Thoracic aorta (tissue), 2 donors: ENCODE measurements at places on chromosomes 11 and 22.

- DNase-seq: no peak
These were observed 252.7 kb downstream of the TMEM135 start for GRCh38 chr11:87290304-87290922.

DNA sequence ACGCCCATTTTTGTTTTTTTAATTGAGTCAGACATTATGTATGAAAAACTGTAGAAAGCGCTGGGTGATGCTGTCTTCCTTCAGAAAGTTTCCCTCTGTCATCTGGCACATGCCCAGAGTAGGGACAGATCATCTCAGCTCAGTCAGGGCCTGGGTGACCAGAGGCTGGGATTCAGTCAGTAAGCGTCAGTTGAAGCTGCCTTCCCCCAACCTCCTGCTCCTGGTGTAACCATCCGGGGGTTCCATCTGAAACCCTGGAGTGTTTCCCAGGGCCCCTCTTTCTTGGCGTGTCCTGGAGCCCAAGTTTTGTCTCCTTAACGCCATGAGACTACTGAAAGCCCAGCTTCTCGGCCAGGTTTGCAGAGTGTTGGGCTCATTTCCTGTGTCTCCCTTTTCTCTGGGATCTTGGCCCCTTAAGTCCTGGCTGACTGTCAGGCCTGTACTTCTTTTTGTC lies 10.7 kb downstream of the PPFIA1 start:
- DNase-seq: peak; percentile 37

DNA sequence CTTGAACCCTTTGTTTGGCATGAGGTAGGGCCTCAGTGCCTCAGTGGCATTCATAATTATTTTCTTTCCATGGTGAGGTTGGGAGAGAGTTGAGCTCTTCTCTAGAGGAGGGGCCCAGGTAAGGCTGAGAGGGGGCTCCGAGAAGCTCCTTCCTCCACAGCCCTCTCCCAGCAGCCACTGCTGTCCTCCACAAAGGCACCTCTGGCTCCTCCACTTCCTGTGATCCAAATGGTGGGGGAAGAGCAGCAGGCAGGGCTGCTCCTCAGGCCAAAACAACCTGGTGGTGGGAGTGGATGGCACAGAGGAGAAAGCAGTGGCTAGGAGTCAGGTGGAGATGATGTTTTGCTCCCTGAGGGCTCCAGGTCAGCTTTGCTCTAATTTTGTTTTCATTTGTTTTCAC lies 13.3 kb downstream of the ROBO4 start:
- DNase-seq: no peak

DNA sequence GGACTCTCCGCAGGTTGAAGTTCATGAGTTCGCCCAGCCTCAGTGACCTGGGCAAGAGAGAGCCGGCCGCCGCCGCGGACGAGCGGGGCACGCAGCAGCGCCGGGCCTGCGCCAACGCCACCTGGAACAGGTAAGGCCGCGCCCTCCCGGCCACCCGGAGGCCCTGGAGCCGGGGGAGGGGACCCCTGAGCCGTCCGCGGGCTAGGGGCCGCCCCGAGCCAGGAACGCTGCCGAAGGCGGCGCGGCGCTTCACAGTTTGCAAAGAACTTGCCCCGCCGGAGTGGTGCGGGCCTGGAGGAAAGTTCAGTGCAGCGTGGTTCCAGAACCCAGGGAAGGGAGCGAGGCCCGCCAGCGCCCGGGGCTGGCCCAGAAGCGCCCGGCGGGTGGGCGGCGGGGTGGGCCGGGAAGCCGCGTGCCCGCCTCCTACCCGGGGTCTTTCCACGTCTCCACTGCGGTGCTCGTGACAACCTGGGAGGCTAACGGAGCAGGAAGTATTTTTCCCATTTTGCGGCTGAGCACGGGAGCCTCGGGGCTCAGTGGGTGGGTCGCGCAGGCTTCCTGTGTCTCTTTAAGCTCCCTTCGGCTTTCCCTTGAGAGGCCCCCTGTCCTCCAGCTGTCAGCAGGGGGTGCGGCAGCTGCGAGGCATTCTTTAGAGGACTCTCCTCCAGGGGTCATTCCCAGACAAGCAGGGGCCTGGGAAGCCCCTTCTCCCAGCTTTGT lies 635 bp downstream of the PRR5 start:
- DNase-seq: no peak

- no peak for DNase-seq
These were observed 48.4 kb upstream of the POLD3 start for GRCh38 chr11:74543991-74544390.

- DNase-seq: no peak
These were observed 27.0 kb downstream of the CSTF3 start for GRCh38 chr11:33134276-33134675.

- no peak for DNase-seq
These were observed 37.0 kb upstream of the FBLN1 start for GRCh38 chr22:45465633-45466032.

- DNase-seq: no peak
These were observed 3.8 kb downstream of the CYB5R3 start for GRCh38 chr22:42645341-42645937.

DNA sequence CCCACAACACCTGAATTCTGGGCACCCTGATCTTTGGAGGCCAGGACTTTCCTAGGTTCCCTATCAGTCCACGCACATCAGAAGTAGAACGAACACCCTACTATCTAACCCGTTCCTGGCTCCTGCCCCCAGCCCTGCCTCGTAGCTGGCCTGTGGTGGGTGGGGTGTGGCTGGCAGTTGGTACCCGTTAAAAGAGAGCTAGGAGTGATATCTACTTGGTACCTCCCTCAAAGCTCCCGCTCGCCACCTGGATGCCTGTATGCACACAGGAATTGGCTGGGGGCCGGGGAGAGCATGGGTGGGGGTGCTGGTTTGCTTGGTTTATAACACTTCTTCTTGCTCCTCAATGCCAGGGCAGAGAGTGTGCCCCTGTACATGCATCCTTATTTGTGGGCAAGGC lies 14.0 kb upstream of the NECTIN1 start:
- no peak for DNase-seq

DNA sequence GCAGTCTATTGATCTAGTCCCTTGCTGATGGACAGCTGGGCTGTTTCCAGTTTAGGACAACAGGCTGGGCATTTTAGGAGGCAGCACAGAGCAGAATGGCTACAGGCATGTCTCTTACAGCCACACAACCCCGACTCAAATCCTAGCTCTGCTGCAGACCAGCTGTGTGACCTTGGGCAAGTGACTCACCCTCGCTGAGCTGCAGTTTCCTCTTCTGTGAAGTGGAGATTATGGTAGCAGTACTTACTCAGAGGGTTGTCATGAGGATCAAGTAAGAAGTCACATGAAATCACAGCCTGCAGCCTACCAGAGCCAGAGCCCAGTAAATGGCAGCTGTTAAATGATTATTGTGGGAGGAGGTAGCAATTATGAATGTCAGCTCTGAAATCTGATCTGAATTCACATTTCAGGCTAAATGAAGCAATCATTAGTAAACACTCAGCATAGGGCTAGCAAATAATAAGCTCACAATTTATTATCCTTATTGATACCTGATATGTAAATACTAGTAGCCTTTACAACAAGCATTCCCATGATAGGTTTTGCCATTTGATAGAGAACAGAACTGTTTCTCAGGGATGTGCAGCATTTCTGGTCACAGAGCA lies 58.9 kb downstream of the MYEOV start:
- DNase-seq: no peak

GRCh38 chr11:94926698-94927237 lies 46.6 kb downstream of the CWC15 start:
- peak; percentile 25 for DNase-seq

GRCh38 chr11:114060392-114061047 lies 1.0 kb downstream of the ZBTB16 start:
- no peak for DNase-seq

DNA sequence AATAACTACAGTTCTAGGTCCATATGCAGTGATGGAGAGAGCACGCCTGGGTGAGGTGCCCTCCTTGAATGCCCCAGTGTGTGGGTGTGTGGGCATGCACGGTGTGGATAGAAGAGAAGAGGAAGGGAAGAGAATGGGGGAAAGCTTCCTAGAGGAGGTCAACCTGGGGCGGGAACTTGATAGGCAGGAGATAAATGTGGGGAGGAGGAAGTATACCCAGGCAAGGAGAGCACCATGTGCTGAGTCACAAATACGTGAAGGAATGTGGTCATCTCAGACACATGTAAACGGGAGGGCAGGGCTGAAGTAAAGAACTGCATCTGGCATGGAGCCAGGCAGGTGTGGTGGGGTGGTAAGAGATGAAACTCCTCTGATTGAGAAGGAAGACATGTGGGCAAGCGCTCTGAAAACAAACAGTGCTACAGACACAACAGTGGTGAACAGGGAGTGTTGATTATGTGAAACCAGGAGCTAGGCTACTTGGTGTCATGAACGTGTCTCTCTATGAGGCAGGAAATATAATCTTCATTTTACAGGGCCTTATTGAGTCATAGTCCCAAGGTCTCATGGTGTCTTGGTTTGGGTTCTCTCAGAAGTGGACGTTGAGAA lies 61.5 kb upstream of the EED start:
- no peak for DNase-seq

GRCh38 chr22:22552630-22553029 lies 6.4 kb downstream of the PRAME start:
- no peak for DNase-seq

- no peak for DNase-seq
These were observed 179.3 kb upstream of the FAT3 start for GRCh38 chr11:92045301-92045700.

DNA sequence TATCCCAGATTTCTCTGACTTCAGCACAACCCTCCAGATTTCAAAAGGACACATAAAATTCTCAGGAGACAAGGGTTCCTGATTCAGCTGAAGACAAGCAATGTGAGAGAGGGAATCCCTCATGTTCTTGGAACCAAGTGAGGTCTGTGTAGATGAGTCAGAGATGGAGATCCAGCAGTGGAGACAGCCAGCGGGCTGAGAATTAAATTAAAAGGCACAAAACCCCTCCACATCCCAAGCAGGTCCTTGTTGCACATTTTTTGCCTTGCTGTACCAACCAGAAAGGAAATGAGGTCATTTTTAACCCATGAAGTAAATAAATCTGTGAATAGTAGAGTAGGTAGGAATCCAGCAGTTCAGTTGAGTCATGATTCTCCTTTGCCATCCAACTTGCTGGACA lies 9.7 kb downstream of the MTNR1B start:
- no peak for DNase-seq

DNA sequence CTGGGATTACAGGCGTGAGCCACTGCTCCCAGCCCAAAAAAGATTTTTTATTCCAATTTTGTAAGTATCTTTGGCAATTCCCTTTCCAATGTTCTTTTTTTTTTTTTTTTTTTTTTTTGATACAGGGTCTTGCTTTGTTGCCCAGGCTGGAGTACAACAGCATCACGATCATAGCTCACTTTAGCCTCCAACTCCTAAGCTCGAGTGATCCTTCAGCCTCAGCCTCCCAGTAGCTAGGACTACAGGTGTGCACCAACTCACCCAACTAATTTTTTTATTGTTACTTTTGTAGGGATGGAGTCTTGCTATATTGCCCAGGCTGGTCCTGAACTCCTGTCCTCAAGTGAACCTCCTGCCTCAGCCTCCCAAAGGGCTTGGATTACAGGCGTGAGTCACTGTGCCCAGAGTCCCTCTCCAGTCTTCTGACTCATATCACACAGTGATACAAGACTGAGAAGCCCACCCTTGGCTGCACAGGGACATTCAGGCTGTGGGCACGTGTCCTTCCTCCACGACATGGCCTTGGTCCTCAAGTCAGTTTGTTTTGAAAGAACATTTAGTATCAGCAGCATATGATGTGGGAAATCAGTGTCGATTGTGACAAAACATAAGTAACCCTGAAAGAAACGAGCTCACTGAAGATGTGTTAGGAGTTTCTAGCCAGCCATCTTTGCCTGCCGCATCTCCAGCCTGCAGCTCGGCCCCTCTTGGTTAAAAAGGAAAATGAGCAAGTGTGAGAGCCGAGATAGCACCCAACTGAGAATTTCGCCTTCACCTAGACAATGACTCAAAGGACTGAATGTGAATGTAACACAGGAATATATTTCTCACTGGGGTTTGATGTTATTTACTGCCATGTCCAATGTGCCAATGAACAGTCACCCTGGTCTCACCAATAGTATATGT lies 175.5 kb downstream of the MN1 start:
- no peak for DNase-seq

- DNase-seq: no peak
These were observed 54.8 kb downstream of the CLPB start for GRCh38 chr11:72379384-72380131.

- DNase-seq: no peak
These were observed 8.8 kb downstream of the RRAS2 start for GRCh38 chr11:14350215-14350614.

- no peak for DNase-seq
These were observed 861.3 kb downstream of the TBC1D22A start for GRCh38 chr22:47623763-47624148.

GRCh38 chr22:20439556-20439927 lies 1.9 kb upstream of the SCARF2 start:
- DNase-seq: no peak

DNA sequence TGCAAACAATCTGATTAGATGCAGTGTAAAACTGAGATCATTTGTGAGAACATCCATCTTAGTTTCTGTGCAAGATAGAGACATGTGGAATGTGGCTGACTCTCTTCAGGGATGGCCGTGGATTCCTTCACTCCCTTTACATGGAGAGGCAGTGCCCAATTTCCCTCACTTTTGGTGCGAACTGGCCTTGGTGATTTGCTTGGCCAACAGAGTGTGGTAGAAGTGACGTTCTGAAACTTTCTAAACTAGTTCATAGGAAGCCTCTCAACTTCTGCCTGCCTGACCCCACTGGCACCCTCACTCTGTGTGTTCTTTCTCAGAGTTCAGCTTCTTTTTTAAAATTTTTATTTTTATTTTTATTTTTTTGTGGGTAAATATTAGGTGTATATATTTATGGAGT lies 9.9 kb upstream of the SYT13 start:
- DNase-seq: no peak

DNA sequence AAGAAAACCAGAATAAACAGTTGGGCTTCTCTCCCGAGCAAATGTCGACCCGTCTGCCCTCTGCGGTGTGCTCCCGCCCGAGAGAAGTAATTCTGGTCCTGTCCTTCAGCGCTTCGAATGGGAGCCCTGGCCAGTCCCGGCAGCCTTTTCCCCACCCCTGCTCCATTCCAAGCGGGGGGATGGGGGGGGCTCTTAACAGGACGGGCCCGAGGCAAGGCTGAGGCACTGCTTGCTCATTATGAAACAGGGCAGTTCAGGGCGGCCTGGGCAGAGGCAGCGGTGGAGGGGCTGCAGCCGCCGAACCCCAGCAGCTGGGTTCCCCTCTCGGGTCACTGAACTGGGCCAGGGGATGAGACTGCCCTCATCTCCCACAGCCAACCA lies 9.1 kb downstream of the BACE1-AS start:
- no peak for DNase-seq

DNA sequence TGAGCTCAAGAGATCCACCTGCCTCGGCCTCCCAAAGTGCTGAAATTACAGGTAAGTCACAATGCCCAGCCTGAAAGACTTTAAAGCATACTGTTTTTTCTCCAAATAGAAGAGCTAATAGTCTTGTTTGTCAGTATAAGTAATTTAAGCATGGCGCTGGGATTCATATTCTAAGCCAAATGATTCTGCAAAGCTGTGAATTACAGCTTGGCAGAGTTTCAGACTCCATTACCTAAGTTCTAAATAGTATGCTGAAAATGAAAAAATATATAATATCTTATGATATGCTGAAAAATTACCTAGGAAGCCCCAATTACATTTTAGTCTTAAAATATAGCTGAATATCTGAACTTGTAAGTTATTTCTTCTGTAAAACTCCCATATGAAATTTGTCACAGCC lies 39.3 kb downstream of the MRE11 start:
- DNase-seq: no peak

GRCh38 chr11:13098063-13098462 lies 88.9 kb downstream of the RASSF10 start:
- DNase-seq: no peak

GRCh38 chr11:64334764-64335735 lies 5.0 kb upstream of the CCDC88B start:
- DNase-seq: no peak
